ENCODE measurements at places on chromosomes 3 and 15.

- DNase-seq = no peak
Measured at GRCh38 chr3:87057474-87057873, 66.5 kb upstream of the VGLL3 start.

- DNase-seq = no peak
Measured at GRCh38 chr15:86040356-86041033, 39.2 kb upstream of the AGBL1 start.

DNA sequence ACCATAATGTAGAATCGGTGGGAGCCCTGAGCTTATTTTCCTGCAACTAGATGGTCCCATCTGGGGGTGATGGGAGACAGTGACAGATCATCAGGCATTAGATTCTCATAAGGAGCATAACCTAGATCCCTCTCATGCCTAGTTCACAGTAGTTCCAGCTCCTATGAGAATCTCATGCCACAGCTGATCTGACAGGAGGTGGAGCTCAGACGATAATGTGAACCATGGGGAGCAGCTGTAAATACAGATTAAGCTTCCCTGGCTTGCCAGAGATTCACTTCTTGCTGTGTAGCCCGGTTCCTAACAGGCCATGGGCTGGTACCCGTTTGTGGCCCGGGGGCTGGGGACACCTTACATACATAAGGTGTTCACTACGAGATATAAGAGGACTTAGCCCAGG lies 67.5 kb upstream of the LRRFIP2 start:
- DNase-seq = no peak

DNA sequence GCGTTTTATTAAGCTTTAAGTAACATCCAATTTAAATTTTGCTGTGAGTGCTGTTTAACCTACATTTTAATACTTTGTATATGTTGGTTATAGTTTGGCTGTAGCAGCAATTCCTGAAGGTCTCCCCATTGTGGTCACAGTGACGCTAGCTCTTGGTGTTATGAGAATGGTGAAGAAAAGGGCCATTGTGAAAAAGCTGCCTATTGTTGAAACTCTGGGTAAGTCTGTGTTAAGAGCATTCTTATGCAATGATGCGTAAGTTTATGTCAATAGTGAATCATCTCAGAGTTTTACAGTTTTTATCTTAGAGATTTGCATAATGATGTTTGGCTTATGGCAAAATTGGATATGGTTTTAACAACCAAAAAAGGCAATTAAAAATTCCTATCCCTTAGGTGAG lies 62.7 kb downstream of the ASTE1 start:
- DNase-seq = no peak

DNA sequence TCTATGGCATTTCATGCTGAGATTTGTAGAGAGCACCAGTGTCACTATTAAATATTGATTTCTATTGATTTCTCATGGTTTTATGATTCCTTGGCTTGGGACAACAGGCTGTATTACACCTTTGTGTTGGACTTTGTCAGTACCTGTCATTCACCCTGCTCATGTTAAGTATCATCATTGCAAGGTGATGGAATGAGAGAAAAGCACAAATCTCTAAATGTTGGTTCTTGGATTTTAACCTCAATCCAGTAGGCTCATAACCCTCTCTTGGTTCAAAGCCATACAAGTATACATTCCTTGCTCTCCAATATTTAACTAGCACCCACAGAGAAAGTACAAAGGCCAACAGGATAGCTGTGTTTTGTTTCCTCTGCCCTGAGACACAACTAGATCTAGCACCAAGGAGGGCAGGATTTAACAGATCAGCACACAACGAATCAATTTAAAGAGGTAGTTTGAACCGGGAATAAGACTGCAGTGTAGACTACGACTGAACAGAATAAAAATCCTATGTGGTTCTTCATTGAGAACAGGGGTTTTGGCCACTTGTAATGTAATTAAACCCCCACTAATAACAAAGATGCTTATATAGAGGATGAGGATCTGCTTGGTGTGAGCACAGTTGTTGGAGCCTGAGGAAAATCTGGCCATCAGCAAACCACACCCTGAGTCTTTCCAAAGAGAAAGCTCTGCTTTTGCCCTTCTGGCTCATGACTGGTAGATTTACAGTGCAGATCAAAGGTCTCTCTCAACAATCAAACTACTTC lies 78.0 kb upstream of the TNFSF10 start:
- DNase-seq = no peak

DNA sequence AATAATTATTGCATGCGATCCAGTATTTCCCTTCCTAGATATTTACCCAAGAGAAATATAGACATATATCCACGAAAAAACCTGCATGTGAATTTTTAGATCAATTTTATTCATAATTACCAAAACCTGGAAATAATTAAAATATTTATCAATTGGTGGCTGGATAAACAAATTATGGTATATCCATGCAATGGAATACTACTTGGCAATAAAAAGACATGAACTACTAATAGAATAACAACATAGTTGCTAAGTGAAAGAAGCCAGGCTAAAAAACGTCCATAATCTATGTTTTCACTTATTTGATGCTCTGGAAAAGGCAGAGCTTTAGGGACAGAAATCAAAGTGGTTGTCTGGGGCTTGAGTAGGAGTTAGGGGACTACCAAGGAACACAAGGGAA lies 20.7 kb downstream of the TEX9 start:
- DNase-seq = no peak

DNA sequence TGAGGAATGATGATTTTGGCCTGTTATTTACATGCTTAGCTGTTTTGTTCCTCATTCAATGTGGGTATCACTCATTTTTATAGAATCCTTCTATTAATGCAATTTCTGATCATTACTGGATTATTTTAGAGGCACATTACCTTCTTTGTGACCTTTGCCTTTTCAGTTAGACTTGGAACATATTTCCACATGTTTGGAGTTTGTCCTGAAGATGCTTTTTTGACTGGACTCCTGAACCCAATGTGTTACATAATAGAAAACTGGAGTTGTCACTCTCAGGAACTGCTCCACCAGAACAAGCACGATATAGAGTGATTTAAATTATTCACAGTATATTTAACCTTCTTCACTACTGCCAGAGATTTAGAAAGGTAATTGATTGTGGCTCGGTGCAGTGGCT lies 59.5 kb downstream of the TP63 start:
- no peak for DNase-seq

- no peak for DNase-seq
Measured at GRCh38 chr3:188520466-188520865, 366.5 kb downstream of the LPP start.

DNA sequence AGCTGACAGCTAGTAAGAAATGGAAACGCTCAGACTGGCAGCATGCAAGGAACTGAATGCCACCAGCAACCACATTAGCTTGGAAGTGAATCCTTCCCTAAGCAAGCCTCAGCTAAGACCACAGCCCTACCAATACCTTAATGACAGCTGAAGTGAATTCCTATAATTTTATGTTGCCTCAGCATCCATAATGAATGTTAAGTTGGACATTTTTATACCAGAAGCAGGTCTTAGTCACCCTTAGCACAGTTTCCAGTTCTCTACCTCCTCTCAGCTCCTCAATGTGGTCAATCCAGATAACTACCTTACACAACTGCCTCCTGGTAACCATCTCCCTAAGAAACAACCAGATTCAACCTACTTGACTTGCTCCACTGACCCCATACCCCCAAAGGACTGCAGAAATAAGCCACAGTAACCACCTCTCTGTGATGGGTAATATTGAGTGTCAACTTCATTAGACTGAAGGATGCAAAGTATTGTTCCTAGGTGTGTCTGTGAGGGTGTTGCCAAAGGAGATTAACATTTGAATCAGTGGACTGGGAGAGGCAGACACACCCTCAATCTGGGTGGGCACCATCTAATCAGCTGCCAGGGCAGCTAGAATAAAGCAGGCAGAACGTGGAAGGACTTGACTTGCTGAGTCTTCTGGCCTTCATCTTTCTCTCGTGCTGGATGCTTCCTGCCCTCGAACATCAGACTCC lies 33.5 kb downstream of the NEDD4 start:
- DNase-seq = no peak

DNA sequence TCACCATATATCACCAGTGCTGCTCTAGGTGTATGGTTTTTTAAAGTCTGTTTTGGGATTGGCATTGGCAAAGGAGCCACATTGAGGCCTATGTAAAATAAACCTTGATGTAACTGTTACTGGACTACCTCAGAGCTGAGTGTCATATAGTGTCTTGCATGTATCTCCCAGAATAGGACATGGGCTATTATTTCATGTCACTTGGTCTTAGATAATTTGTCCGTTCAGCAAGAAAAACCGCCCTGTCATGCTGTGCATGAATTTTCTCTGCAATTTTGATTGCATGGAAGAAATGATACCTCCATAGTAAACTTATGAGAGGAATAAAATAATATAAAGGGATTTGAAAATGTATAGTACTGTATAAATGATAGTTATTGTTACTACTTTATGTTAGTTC lies 59.6 kb downstream of the RNF13 start:
- DNase-seq = no peak

GRCh38 chr3:128424508-128425069 lies 42.1 kb downstream of the DNAJB8 start:
- DNase-seq = no peak

- DNase-seq = no peak
Measured at GRCh38 chr3:137105277-137105977, 147.6 kb downstream of the IL20RB start.

DNA sequence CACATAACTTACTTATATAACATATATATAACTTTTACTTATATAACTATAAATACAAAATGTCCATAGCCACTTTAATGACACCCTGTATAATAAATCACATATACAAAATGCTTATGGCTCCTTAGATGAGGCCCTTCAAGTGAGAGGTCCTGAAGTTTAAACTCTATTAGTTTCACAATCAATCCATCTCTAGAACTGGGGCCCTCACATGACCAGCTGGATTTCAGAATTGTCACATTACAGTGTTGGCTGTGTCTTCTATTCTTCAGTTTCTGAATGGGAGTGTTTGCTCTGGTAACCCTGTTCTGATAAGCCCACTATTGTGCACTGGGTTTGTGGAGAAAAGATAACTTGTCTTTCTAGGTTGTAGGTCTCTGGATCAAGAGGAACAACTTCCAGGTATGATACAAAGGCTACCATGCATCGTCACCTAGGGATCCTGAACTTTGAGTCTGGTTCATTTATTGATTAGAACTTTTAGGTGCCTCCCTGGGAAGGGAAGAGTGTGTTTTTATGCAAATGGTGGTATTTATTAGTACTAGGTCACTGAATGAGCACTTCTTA lies 107.9 kb downstream of the DNAH12 start:
- no peak for DNase-seq

GRCh38 chr3:196620161-196620604 lies 19.3 kb upstream of the NRROS start:
- DNase-seq = no peak

GRCh38 chr3:57434041-57434440 lies 110.1 kb downstream of the DNAH12 start:
- DNase-seq = no peak

GRCh38 chr15:47870956-47871625 lies 153.8 kb downstream of the SEMA6D start:
- DNase-seq = no peak
